ENCODE measurements at places on chromosomes 11 and 22.

GRCh38 chr11:25339281-25339680, 842.4 kb downstream of the LUZP2 start:
- no peak overlapping the region for H3K4me3 ChIP-seq
- DNase-seq: no peak
- H3K36me3 ChIP-seq: no peaks in the 10 kb centered on the region

GRCh38 chr11:132072044-132072857, 701.8 kb downstream of the NTM start:
- no peaks in the 10 kb centered on the region for H3K36me3 ChIP-seq
- H3K27me3 ChIP-seq: no peaks in the 10 kb centered on the region

GRCh38 chr11:14127679-14128078, 165.2 kb downstream of the SPON1 start:
- H3K4me3 ChIP-seq: no peak overlapping the region
- no peak for DNase-seq
- H3K4me1 ChIP-seq: no peaks in the 10 kb centered on the region
- no peaks in the 10 kb centered on the region for H3K36me3 ChIP-seq
- no peaks in the 10 kb centered on the region for H3K27me3 ChIP-seq
- no peak overlapping the region for H3K27ac ChIP-seq

- H3K27ac ChIP-seq: no peak overlapping the region
- H3K36me3 ChIP-seq: no peaks in the 10 kb centered on the region
- H3K4me1 ChIP-seq: no peaks in the 10 kb centered on the region
- no peak overlapping the region for H3K4me3 ChIP-seq
Measured at GRCh38 chr22:30891781-30892180, 76.8 kb downstream of the MORC2 start.

DNA sequence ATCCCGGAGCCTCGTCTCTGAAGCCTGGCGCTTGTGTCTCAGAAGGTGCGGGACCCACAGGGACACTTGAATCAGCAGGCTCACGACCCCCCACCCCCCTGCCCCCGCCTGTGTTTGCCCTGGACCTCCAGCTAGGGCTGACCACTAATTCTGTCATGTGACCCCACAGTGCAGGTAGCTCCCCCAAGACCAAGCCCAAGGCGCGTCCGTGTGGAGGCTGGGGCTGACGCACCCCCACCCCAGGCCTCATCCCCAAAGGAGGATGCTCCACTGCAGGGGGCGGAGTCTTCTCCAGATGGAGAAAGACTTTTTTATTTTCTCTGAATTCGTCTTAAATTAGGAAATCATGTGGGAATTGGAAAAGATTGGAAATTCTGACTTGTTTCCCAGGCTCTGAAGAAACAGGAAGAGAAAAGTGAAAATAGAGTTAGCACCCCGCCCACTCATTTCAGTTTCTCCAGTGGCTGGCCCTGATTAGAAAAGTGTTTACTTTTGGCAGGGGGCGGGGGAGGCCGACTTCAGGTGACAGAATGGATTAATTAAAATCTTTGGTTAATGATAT, 1.0 kb upstream of the RELA start:
- no peaks in the 10 kb centered on the region for H3K27me3 ChIP-seq
- H3K27ac ChIP-seq: peak overlapping the region; percentile 95
- H3K4me3 ChIP-seq: peak overlapping the region; percentile 88
- DNase-seq: no peak

DNA sequence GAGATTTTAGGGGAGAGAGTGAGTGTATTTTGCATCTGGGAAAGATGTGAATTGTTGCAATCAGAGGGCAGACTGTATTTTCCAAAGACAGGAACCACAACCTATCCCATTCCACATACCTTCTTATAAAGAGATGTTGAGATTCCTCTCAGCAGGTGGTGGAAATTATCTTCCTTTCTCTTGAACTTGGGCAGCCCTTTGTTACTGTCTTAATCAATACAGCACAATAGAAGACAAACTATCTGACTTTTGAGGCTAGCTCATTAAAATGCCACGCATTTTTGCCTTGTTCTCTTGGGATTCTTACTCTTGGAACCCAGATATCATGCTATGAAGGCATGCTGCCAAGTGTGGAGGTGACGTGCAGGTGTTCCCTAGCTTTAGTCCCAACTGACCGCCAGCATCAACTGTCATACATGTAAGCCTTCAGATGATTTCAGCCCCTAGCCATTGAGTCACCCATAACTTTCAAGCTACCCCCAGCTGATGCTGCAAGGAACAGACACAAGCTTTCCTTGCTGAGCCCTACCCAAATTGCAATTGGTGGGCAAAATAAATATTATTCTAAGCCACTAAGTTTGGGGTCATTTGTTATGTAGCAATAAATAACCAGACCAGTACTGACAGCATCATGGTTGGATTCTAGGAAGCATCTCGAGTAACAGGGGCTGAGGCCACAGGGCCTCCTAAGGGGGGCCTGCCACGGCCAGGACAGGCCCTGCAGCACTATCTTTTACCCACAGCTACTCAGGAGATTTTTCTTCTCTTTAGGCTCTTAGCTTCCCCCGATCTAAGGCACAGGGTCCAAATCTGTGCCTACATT, 63.0 kb downstream of the RPL27A start:
- no peak for DNase-seq
- no peaks in the 10 kb centered on the region for H3K27me3 ChIP-seq
- H3K27ac ChIP-seq: no peak overlapping the region
- no peaks in the 10 kb centered on the region for H3K4me1 ChIP-seq
- H3K36me3 ChIP-seq: peaks cover 44% of the 10 kb centered on the region
- H3K4me3 ChIP-seq: no peak overlapping the region

- no peaks in the 10 kb centered on the region for H3K36me3 ChIP-seq
- no peak overlapping the region for H3K4me3 ChIP-seq
- H3K27me3 ChIP-seq: no peaks in the 10 kb centered on the region
- no peaks in the 10 kb centered on the region for H3K4me1 ChIP-seq
Measured at GRCh38 chr11:83042964-83043711, 28.6 kb downstream of the RAB30 start.

DNA sequence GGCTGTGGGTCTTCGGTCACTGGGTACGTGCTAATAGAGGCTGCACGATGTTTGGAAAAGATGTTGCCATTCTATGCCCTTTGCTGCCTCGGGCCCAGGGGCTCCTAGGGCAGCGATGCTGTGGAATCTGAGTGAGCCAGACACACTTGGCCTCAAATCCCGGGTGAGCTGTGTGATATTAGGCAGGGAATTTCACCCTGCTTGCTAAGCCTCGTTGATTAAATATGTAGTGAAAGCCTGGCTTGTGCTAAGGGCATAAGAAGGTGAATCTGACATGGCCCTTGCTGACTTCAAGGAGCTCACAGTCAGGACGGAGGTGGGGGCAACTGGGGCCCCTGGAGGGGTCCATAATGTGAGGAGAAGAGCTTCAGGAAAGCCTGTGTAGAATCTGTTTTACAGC, 5.4 kb upstream of the HMOX1 start:
- no peak for DNase-seq
- no peaks in the 10 kb centered on the region for H3K27me3 ChIP-seq
- no peak overlapping the region for H3K4me3 ChIP-seq
- H3K27ac ChIP-seq: no peak overlapping the region

DNA sequence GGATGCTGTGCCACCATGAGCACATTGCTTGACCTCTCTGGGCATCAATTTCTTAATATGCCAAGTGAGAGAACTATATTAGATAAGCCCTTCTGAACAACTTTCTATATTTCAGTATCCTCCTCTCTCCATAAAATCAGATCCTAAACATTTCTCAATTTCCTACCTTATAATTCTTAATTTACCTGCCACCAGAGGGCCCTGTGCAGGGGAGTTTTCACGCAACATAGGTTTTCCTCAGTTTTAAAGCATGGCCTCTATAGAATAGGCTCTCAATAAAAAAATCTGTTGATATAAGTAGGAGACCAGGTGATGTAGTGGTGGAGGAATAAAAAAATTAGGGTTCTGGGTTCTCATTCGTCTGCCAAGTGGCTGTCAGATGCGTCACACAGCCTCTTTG, 83.7 kb upstream of the DBX1 start:
- no peak overlapping the region for H3K4me3 ChIP-seq
- DNase-seq: no peak
- H3K27ac ChIP-seq: no peak overlapping the region

DNA sequence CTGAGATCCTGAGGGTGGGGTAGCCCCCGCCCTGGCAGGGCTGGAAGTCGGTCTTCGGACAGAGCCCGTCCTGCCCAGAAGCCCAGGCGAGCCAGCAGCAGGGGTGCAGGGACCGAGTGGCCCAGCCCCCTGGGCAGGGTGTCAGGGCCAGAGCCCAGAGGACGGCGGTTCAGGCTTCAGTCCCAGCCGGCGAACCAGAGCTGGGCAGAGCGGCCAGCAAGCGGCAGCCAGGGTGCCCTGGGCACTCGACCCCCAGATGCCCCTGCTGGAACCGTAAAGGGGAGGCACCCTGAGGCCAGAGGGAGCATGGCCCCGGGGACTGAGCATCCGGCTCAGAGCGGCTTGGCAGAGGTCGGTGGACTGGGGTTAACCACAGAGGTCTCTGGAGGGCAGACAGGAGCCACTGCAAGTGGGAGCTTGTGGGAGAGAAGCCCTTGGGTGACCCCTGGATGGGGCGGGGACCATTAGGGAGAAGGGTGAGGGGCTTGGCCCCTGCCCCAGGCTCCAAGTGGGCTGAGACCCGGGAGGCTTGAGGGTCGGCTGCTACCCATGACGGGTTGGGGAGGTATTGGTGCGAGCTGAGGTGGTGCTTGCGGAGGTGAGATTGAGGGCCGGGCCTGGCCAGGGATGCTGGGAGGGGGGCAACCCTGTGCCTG, 15.9 kb downstream of the LSP1 start:
- H3K36me3 ChIP-seq: no peaks in the 10 kb centered on the region
- H3K27me3 ChIP-seq: peaks cover 3% of the 10 kb centered on the region
- no peak for DNase-seq
- peaks cover 42% of the 10 kb centered on the region for H3K4me1 ChIP-seq
- no peak overlapping the region for H3K4me3 ChIP-seq
- no peak overlapping the region for H3K27ac ChIP-seq

- DNase-seq: no peak
- H3K27ac ChIP-seq: no peak overlapping the region
- no peaks in the 10 kb centered on the region for H3K27me3 ChIP-seq
- peaks cover 27% of the 10 kb centered on the region for H3K4me1 ChIP-seq
- no peaks in the 10 kb centered on the region for H3K36me3 ChIP-seq
- H3K4me3 ChIP-seq: no peak overlapping the region
Measured at GRCh38 chr22:42930810-42931420, 73.8 kb upstream of the ARFGAP3 start.

DNA sequence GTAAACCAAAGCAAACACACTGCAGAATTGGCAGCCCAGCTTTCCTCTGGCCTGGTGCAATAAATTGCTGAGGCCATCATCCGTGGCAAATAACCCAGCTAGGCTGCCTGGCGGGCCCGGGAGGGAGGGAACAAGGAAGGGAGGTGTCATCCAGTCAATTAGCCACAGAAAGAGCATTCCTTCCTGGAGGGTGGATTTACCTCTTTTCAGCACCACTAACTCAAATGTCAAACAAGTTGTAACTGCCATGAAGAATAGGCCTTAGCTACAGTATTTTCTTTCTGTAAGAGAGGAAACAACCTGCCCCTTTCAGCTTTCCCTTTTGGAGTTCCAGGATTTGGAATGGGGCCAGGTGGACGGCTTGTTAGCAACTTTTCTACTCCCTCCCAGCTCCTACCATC, 163.8 kb upstream of the BDNF start:
- peaks cover 6% of the 10 kb centered on the region for H3K27me3 ChIP-seq
- peak; percentile 18 for DNase-seq
- no peak overlapping the region for H3K4me3 ChIP-seq
- no peak overlapping the region for H3K27ac ChIP-seq
- H3K36me3 ChIP-seq: no peaks in the 10 kb centered on the region
- peaks cover 9% of the 10 kb centered on the region for H3K4me1 ChIP-seq

GRCh38 chr22:31491218-31491962, 1.7 kb upstream of the EIF4ENIF1 start:
- no peak overlapping the region for H3K4me3 ChIP-seq
- peaks cover 20% of the 10 kb centered on the region for H3K36me3 ChIP-seq
- DNase-seq: peak; percentile 59
- H3K27me3 ChIP-seq: no peaks in the 10 kb centered on the region

- H3K4me1 ChIP-seq: peaks cover 17% of the 10 kb centered on the region
- no peak overlapping the region for H3K4me3 ChIP-seq
- H3K36me3 ChIP-seq: no peaks in the 10 kb centered on the region
- DNase-seq: no peak
Measured at GRCh38 chr11:133892584-133893380, 47.5 kb upstream of the SPATA19 start.

GRCh38 chr11:1228921-1229451, 6.1 kb downstream of the MUC5B start:
- no peak for DNase-seq
- H3K27me3 ChIP-seq: peaks cover 3% of the 10 kb centered on the region
- no peak overlapping the region for H3K4me3 ChIP-seq
- H3K36me3 ChIP-seq: no peaks in the 10 kb centered on the region
- H3K4me1 ChIP-seq: no peaks in the 10 kb centered on the region

DNA sequence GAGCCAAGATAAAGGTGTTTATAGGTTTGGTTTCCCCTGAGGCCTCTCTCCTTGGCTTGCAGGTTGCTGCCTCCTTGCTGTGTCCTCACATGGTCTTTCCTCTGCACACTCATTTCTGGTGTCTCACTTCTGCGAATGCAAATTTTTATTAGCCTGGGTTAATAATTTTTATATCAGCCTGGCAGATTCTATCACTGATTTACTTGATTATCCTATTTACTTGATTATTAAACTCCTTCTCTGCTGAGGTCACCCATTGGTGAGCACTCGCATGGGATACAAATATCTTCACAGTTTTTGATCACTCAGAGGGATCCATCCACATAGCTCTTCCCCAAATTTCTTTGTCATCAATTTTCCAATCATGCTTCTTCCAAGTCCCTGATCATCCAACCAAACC, 90.9 kb upstream of the IGLL5 start:
- no peaks in the 10 kb centered on the region for H3K36me3 ChIP-seq
- H3K4me1 ChIP-seq: no peaks in the 10 kb centered on the region
- no peak for DNase-seq
- no peaks in the 10 kb centered on the region for H3K27me3 ChIP-seq
- H3K27ac ChIP-seq: no peak overlapping the region

GRCh38 chr11:46901156-46901555, 17.2 kb downstream of the LRP4 start:
- no peak for DNase-seq
- H3K36me3 ChIP-seq: peaks cover 20% of the 10 kb centered on the region
- peaks cover 12% of the 10 kb centered on the region for H3K4me1 ChIP-seq
- no peak overlapping the region for H3K4me3 ChIP-seq
- no peaks in the 10 kb centered on the region for H3K27me3 ChIP-seq

DNA sequence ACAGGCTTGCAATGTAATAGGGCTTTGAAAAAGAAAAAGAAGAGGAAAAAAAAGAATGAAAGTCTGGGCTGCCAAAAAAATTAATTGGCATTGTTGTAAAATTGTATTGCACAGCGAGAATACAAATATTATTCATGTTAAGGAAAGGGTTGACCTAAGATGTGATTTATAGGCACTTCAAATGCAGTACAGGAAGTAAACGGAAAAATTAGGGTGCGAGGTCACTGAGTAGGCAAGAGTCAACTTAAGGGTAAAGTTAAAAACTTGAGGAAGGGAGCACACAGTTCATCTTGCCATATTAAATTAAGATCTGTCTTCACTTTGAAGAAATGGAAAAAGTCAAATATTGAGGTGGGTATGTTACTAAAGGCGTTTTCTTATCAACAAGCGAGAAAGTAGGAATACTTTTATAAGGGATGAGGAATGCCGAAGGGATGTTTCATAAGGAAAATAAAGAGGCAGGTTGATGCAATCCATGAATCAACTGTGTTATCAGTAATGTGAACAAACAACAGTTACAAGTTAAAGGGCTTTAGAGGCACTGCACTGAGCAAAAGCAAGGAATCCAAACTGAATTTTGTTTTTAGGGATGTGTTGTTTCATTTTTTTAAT, 123.0 kb downstream of the WT1 start:
- no peak overlapping the region for H3K27ac ChIP-seq
- H3K4me1 ChIP-seq: peaks cover 15% of the 10 kb centered on the region
- DNase-seq: no peak
- H3K4me3 ChIP-seq: no peak overlapping the region

All from neuronal stem cell (in vitro differentiated cells).